ENCODE measurements at places on chromosomes 12 and 14.

DNA sequence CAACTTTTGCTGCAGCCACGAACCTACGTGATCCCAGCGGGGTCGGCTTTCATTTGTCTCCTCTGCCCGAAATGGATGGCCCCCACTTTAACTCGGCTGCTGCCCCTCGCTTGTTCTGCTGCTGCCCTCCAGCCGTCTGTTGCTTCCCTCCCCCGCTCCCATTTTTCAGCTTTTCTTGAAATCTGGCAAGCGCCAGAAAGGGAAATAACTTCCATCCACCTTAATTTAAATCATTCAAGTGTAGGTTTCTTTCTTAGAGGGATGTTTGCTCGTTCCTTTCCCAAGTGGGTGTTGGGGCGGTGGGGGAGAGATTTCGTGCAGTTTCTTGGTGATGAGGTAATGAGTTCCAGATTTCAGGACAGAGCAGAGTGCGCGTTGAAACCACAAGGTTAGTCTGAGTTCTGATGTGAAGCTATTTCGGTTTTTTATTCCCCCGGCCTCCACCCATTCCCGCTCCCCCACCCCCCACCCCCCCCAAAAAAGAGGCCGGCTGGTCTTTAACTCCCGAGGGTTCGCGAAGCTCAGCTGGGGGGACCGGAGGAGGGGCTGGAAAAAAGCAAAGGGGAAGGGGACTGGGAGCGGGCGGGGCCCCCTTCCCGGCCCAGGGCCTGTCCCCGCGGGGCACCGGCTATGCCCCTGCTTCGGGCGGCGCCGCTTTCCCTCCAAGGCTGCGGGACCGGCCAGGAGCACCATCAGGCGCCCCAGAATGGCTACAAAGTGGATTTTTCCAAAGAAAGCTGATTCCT, 2.2 kb upstream of the ZFP36L1 start:
- no peak for DNase-seq

DNA sequence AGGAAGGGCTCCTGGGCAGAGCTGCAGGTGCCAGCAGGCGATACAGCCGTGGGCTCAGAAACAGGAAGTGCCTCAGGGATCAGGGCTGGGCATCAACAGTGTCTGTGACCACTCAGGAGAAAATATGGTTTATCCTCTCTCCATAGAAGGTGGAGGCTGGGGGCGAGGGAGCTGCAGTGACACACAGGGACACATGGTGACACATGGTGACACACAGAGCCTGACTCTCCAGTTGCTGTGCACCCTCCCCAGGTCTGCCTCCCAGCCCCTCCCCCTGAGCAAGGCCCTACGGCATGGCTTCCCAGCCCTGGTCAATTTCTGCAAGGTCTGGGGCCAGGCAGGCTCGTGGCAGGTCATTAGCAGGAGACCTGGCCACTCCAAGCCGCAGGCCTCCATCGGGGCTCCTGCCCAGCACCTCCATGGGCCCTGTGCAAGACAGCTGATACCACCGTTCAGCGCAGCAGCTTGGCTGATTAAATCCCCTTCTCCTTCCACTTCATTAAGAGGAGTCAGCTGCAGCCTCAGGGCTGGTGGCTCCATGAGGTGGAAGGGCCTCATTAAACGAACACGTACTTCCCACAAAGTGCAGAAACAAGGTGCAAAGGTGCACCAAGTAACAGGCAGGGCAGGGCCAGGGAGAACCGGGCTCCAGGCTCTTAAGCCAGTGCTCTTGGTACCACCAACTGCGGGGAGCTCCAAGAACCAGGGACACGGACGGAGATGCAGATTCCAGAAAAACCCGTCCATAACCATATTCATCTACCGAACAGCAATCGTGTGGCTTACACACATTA, 60.7 kb downstream of the CCNK start:
- DNase-seq = no peak

DNA sequence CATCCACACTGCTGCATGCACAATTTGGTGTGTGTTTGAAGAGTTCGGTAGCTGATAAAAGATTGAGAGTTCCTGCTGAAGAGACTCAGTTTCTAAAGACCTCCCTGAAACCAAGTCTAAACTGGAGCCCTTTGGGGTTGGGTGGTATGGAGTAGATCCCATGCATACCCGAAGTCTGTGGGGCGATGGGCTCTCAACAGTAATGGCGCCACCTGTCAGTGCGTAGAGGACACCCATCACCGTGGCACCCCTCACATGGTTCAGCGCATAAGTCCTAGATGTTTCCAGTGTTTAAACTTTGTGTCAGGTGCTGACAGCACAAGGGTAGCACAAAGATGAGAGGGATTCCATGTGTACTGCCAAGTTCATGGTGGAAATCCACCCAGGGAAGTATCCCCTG, 85.9 kb downstream of the ESR2 start:
- DNase-seq = no peak

DNA sequence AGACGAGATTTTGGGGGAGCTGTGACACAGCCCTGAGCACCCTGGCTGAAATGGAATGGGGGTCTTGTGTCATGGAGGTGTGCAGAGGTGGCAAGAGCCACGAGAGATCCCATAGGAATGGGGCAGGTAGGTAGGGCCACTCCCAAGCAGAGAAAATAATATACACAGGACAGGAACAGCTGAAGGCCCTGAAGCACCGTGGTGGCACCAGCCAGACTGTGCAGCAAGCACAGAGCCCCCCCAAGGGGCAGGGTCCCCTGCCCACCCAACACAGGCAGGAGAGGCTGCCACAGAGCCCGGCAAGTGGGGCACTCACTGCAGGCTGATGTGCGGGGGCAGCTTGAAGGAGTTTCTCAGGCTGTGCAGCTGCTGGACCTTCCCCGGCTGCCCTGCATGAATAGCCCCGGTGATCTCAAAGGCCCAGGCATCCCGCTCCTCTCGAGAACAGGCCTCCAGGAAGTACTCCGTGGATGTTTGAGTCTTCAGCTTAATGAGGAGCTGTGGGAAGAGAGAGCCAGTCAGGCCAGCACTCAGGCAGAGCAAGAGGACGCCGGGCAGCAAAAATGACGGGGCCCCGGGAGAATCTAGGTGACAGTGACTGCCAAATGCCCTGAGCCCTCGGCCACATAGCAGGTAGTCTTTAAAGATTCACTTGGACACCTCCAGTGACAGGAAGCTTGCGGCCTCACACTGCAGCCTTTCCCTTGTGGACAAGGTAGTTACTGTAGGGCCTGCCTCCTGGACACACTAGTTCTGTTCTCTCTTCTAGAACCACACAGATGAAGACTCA, 16.7 kb downstream of the PLEK2 start:
- no peak for DNase-seq

DNA sequence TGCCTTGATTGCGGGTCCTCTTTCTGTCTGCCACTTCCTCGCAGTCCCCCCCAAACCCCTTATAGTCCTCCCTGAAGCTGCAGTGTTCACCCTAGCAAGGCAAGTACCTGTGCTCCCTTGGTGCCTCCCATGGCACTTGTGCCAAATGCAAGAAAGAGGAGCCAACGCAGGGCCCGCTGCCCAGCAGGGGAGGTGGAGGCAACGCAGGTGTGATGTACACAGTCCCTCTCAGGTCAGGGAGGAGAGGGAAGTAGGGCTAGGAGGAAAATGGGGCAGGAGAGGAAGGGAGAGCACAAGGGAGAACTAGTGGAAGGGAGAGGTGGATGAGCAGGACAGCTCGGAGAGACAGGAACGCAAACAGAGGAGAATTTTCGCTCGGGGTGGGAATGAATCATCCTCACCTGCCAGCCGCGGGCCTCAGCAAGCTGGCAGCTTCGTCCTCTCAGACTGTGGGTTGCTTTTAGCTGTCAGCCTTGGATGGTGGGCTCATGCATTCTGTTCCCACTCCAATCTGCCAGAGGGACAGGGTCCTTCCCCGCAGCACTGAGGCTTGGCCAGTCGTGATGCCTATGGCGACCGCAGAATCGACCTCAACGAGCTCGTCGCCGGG, 357.0 kb downstream of the CACNA1C start:
- no peak for DNase-seq

GRCh38 chr14:61343991-61344405, 22.6 kb downstream of the PRKCH start:
- DNase-seq = no peak
